ENCODE measurements at places on chromosomes 4 and X.

DNA sequence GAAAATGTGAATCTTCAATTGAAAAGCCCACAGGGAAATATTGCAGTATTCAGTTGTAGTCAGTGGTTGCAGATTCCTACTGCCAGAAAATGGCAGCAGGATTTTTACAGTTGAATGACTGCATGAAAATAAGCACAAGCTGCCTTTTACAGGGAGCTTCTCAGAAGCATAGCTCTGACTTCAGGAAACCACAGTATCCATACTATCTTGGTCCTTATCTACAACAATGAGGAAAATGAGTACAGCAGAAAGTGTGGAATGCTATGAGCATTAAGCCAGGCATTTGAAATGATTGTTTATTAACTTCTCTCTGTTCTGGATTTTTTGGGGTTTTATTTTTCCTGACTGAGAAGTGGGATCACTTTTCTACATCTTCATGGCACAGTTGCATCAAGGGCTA lies 34.6 kb upstream of the PRRG1 start:
- DNase-seq: peak; percentile 12

- DNase-seq: no peak
Observed at GRCh38 chr4:169252339-169253112, 18.2 kb downstream of the SH3RF1 start.

GRCh38 chr4:60952921-60953320 lies 247.2 kb upstream of the ADGRL3 start:
- DNase-seq: no peak

- DNase-seq: no peak
Observed at GRCh38 chr4:182994171-182994570, 77.0 kb upstream of the DCTD start.

GRCh38 chr4:110108422-110108821 lies 90.0 kb downstream of the ELOVL6 start:
- no peak for DNase-seq

DNA sequence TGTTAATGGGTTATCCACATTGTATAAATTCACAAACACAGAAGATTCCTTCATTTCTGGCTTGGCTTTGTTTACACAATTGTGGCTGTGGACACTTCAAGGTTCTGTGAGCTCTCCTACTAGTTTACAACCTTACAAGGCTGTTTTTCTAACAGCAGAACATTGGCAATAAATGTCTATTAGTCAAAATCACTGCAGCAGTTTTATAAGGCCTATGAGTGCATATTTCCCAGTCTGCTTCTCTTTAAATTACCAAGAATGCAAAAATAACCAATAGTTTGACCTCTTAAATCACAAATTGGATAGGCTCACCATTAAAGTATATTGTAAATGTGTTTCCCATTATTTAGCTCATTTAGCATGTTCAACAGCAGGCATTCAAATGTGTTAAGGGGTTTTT lies 239.2 kb downstream of the DKK2 start:
- DNase-seq: no peak

DNA sequence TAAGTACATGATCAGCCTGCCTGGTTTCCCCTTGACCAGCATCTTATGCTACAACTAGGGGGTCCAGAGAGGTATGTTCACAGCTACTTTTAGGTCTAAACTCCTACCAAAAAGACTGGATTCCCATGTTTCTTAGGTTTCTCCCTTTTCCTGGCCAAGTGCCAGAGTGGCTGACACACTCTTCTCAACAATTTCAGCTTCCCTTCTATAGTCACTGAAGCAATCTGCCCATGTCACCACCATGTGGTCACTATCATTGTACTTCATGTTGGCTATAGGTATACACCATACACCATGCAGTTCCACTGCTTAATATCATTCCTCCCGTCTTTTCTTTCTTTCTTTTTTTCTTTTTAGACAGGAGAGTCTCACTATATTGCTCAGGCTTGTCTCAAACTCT lies 66.9 kb downstream of the KLHL13 start:
- no peak for DNase-seq

- DNase-seq: no peak
Observed at GRCh38 chr4:90904021-90904420, 776.8 kb downstream of the CCSER1 start.

- DNase-seq: no peak
Observed at GRCh38 chr4:143339497-143339896, 2.8 kb downstream of the GAB1 start.

DNA sequence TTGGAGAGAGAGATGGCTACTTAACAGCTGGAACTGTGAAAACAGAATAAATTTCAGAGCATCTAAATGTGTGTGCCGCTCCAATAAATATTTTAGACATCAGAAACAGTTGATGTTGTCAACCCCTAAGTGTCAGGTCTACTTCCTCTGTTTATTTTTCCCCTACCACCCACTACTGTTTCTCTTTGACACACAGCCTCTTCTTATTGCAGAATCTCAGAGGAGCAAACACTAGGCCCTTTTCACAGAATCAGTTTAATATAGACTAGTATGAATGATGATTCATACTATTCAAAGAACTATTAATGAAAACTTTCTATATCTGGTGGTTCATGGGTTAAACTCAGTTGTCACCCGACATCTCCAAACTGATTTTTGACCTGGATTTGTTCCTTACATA lies 33.9 kb downstream of the NAA11 start:
- no peak for DNase-seq

DNA sequence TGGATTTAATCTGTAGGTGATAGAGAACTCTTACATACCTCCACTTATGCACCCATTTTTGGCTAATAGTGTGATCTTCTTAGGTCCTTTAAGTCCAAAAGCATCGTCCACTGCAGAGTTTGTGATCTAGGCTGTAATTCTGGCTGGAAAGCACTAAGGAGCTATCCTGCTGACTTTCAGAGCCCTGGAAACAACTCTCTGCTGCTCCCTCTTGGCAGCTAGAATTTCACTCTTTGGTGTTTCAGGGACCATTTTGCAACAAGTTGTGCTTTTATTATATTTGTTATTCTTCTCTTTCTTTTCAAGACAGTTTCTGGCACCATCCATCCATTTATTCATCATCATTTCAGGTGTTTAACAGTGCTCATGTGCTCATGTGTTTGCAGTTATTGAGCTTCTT lies 130.0 kb downstream of the RBM46 start:
- DNase-seq: peak; percentile 64

DNA sequence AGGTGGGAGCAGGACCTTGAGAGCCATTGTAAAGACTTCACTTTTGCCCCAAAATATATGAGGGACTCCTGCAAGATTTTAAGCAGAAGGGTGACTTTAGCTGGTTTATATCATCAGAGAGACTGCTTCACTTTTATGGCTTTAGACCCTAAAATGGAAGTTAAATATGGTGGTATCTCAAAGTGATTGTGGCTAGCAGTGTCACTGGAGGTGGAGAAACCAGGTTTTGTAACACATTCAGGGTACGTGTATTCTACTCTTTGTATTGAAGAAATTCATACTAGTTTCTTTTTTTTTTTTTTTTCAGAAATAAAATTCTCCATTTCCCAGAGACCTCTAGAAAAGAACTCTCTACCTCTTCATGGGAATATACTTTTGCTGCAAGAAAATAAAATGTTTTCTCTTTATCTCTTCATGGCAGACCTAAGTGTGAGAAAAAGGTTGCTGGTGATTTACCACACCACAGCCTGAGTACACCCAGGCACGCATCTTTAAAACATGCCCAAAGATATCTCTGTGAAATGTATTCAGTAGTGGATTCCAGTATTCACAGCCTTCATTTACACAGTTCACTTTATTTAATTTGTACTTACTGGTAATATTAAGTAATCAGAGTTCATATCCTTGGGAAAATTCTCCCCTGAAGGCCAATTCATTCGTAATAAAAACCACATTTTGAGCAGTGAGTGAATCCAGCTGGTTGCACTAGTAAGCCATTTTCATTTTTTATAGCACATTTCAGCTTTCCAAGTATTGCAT lies 74.3 kb upstream of the GUCY1A1 start:
- peak; percentile 49 for DNase-seq

- DNase-seq: no peak
Observed at GRCh38 chr4:4321951-4322688, 32.1 kb downstream of the ZBTB49 start.

GRCh38 chr4:92231511-92231910 lies 72.3 kb upstream of the GRID2 start:
- no peak for DNase-seq

Data from GM03348 (cell line).